ENCODE measurements at places on chromosomes 1 and 21.

GRCh38 chr1:236325567-236325966, 43.8 kb upstream of the ERO1B start:
- H3K36me3 ChIP-seq, result no peaks in the 10 kb centered on the region
- H3K4me3 ChIP-seq, result no peak overlapping the region
- ATAC-seq, result no peak

DNA sequence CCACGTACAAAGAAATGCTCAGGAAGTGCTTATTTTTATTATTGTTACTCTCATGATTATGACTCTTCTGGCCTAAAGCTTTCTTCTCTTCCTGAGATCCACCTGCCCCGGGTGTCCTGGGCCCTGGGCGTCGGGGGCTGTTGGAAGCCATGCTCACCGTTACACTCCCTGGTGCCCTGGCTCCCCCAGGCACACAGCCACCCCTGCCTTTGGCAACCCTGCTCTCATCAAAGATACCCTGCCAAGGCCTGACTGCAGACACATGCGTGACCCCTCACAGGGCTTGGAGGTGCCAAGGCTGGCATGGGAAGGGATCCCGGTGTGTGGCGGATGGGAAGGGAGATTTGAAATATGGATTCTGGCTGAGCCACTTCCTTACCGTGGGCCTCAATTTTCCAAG, 3.3 kb upstream of the KISS1 start:
- H3K4me1 ChIP-seq, result peaks cover 4% of the 10 kb centered on the region
- H3K27me3 ChIP-seq, result peaks cover 12% of the 10 kb centered on the region
- ATAC-seq, result no peak
- no peaks in the 10 kb centered on the region for H3K36me3 ChIP-seq
- no peak overlapping the region for H3K4me3 ChIP-seq

DNA sequence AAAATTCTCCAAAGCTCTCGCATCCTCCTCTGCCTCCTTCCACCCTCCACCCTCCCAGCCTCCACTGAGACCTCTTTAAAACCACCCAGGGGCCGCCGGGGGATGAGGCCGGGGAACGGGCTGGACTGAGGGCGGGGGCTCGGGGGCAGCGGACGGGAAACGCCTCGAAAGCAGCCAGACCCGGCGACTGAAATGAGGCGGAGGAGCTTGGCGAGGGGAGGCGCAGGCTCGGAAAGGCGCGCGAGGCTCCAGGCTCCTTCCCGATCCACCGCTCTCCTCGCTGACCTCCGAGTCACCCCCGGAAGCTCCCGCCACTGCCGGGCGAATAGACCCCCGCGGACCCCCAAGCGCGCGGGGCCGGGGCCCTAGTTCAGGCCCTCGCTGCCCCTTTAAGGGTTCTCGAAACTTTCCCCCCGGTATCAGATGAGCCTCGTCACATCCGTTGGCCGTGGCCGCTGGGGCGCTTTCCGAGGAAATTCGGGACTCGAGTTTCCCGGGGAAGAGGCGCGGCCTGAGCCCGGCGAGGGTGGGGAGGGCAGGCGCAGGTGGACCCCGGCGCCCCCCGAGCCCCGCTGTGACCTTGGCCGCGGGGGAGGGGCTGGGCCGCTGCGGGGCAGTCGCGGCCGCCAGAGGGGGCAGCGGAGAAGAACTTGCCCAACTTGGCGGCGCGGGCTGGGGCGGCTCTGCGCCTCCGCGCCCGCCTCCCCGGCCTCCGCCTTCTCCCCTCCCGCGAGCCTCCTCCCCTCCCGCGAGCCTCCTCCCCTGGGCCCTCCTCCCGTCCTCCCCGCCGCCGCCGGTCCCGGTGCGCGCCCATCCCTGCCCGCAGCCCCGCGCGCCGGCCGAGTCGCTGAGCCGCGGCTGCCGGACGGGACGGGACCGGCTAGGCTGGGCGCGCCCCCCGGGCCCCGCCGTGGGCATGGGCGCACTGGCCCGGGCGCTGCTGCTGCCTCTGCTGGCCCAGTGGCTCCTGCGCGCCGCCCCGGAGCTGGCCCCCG, at the start of gene BACE2:
Gene BACE2, plus strand, starts transcription at position 813 of the 995 bp plus-strand sequence. Its CDS starts 104 bp downstream, at position 917.
- H3K27ac ChIP-seq, result no peak within 1 kb of the TSS
- H3K36me3 ChIP-seq, result peaks cover 4% of the 10 kb centered on the region
- peak; percentile 60 for ATAC-seq
- H3K27me3 ChIP-seq, result peaks cover 52% of the 10 kb centered on the region

GRCh38 chr1:90106311-90106710, 111.4 kb downstream of the ZNF326 start:
- H3K4me1 ChIP-seq, result no peaks in the 10 kb centered on the region
- ATAC-seq, result no peak
- H3K4me3 ChIP-seq, result no peak overlapping the region
- no peaks in the 10 kb centered on the region for H3K36me3 ChIP-seq

- H3K27me3 ChIP-seq, result no peaks in the 10 kb centered on the region
- H3K36me3 ChIP-seq, result peaks cover 12% of the 10 kb centered on the region
- ATAC-seq, result no peak
- H3K4me1 ChIP-seq, result no peaks in the 10 kb centered on the region
- H3K4me3 ChIP-seq, result no peak overlapping the region
These were observed 28.7 kb downstream of the NBPF3 start for GRCh38 chr1:21468599-21468998.

- H3K36me3 ChIP-seq, result peaks cover 5% of the 10 kb centered on the region
- H3K4me1 ChIP-seq, result peaks cover 19% of the 10 kb centered on the region
- peak; percentile 91 for ATAC-seq
These were observed 101.2 kb downstream of the AKT3 start for GRCh38 chr1:243748706-243749283.

DNA sequence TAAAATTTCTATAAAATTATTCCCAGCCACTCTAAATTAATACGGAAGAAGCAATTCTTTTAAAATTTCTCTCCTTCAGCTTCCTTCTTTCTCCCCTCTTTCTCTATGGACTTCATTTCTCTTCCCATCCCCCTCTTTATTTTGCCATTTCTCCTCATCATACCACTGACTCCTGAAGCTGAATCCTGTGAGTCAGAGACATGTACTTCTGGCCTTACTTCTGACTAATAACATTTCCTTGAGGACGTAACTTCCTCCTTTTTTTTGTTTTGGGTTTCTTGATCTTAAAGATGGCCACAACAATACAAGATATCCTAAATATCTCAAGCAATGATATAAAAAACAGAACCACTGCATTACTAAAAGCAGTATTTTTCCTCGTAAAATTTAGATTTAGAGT, 63.6 kb upstream of the DENND1B start:
- peak; percentile 35 for ATAC-seq
- peaks cover 4% of the 10 kb centered on the region for H3K4me1 ChIP-seq
- H3K27me3 ChIP-seq, result peaks cover 5% of the 10 kb centered on the region
- no peak overlapping the region for H3K27ac ChIP-seq

DNA sequence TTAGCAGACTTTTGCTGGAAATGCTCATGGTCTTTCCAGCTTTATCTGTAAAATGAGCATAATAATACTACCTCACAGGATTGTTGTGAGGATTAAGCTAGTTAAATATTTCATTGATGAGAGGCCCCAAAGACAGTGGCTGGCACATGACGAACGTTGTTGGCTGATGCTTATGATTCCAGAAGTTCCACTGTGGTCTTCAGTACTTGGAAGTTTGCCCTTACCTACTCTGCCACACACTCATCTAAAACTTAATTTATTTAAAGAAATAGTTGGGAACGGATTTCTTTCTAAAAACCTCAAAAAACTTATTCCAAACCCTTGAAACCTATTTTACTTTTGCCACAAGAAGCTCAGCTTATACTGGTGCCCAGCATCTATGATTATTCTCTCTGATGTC, 170.7 kb downstream of the DHRS3 start:
- no peak overlapping the region for H3K27ac ChIP-seq
- H3K4me3 ChIP-seq, result no peak overlapping the region
- no peak for ATAC-seq

DNA sequence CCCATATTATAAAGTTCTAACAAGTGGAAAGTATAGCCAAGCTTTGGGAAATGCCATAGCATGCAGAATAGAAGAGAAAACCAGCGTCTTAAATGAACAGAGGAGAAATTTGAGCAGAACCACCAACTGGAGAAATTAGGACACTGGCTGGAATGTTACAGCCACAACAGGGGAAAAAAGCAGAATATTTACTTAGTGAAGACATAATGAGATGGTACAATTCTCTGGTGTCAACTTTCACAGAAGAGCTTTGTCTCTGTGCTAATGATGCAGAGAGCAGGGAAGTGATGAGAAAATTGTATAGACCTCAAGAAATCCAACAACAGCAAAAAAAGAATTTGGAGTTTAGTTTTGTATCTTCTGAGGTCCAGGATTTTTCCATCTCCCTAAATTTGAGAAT, 249.7 kb downstream of the KIF26B start:
- peaks cover 11% of the 10 kb centered on the region for H3K27me3 ChIP-seq
- no peak overlapping the region for H3K27ac ChIP-seq
- H3K4me3 ChIP-seq, result no peak overlapping the region

DNA sequence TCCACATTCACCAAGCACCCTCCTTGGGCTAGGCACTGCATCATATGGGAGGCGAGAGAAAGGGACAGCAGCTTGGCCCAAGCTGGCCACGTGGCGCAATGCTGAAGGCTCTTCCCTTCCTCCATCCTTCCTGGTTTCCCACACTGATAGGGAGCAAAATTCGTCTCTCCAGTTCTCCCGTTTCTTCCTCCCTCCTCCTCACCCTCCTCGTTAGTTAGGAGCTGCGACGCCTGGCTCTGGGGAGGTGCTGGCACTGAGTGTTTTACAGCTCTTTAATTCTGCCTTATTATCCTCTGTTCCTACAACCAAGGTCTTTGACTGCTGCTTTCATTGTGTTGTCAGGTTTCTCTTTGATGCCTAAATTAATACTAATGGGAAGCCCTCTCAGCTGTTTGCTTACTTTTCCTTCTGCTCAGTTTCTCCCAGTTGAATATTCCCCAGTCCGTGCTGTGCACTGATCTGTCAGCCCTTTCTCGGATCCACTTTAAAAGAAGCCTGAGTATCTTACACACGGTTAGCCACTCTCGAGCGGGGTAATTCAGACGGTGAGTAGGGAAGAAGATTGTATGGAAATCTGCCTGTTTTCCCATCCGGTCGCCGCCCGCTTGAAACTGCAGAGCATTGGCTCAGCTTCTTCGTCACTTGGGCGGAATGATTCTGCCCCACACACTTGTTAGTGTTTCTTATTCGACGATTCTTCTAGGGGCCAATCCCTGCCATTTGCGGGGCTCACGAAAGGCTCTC, 56.2 kb upstream of the SMYD2 start:
- ATAC-seq, result no peak
- no peaks in the 10 kb centered on the region for H3K36me3 ChIP-seq
- no peak overlapping the region for H3K27ac ChIP-seq
- peaks cover 16% of the 10 kb centered on the region for H3K27me3 ChIP-seq
- no peaks in the 10 kb centered on the region for H3K4me1 ChIP-seq

GRCh38 chr1:5492846-5493245, 499.4 kb downstream of the NPHP4 start:
- H3K4me3 ChIP-seq, result no peak overlapping the region
- no peaks in the 10 kb centered on the region for H3K4me1 ChIP-seq

Data from activated T-helper 17 cell treated with anti-CD3 and anti-CD28 coated beads, Interleukin-2, amount 50 U/mL, for 72 hours (primary cell).